ENCODE measurements at places on chromosomes 16 and 17. TPM values are rescaled to one million over a fixed set of nuclear protein-coding genes. Genes with fewer than 3 reads are reported as not detected.

- no peak for DNase-seq
These were observed 144.1 kb downstream of the PITPNC1 start for GRCh38 chr17:67520916-67521774.

DNA sequence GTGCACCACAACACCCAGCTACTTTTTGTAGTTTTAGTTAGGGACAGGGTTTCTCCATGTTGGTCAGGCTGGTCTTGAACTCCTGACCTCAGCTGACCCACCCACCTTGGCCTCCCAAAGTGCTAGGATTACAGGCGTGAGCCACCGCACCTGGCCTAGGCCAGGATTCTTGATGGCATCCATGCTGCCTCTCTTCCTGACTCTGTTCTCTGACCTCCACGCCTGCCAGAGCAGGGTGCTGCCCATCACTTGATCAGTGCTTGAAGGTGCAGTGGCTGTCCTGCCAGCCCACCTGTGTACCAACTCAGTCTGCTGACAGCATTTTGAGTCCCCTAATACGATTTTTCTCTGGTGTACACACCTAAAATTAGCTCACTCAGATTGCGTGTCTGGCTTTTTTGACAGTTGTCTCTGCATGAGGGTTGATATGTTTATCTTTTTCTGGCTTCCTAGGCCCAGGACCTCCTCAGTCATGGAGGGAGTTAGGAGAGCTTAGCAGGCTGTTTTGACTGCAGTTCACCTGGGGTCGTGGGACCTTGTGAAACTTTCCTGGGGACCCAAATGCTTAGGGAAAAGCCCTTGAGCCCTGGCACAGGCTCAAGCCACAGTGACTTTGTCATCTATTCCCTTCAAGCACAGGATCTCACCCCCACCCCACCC, 5.9 kb downstream of the HAS3 start:
- no peak for DNase-seq

DNA sequence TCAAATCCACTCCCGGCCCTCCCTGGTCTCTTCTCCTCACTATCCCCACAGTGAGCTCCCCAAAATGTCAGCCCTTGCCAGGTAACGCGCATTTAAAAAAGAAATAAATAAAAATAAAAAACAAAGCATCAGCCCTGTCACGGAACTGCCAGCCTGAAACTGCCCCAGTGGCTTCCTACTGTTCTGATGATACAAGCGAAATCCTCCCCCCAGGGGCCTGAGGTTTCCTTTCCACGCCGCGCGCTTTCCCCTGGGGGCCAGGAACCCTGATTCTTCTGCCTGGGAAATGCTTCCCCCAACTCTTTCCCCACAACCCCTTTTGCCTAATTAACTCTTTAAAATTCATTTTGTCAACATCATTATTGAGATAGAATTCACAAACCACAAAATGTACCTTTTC, 12.2 kb upstream of the RPH3AL start:
- DNase-seq: no peak

DNA sequence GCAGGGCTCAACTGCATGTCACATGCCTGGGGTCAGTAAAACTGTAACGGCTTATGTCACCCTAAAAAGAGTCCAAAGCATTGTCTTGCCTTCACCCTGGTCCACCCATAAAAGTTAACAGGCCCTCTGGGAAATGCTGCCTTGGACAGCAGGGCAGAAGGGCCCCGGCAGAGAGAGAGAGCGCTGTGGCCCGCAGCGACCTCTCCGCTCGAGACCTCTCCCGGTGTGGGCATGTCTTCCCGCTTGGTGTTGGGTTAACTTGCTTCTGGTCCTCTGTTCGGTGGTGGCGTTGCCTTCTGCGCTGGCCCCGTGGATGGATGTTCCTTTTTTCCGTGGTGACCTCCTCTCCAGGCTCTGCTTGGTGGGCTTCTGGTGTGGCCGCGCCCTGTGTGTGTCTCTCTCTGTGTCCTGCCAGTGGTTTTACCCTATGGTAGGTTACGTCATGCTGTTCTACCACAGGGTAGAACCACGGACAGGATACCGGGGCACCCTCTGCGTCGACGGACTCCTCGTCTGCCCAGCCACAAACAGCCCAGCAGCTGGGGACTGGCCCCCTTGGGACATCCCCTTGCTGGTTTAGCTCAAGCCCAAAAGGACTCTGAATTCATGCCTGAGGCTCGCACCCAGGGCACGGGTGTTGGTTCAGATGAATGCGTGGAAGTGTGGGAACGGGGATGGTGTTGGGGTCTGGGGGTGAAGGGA, 18.3 kb upstream of the CLEC18A start:
- DNase-seq: no peak

GRCh38 chr17:46783031-46783593, 35.4 kb downstream of the WNT3 start:
- peak; percentile 64 for DNase-seq

GRCh38 chr16:69465881-69466280, 41.5 kb downstream of the CYB5B start:
- DNase-seq: no peak

DNA sequence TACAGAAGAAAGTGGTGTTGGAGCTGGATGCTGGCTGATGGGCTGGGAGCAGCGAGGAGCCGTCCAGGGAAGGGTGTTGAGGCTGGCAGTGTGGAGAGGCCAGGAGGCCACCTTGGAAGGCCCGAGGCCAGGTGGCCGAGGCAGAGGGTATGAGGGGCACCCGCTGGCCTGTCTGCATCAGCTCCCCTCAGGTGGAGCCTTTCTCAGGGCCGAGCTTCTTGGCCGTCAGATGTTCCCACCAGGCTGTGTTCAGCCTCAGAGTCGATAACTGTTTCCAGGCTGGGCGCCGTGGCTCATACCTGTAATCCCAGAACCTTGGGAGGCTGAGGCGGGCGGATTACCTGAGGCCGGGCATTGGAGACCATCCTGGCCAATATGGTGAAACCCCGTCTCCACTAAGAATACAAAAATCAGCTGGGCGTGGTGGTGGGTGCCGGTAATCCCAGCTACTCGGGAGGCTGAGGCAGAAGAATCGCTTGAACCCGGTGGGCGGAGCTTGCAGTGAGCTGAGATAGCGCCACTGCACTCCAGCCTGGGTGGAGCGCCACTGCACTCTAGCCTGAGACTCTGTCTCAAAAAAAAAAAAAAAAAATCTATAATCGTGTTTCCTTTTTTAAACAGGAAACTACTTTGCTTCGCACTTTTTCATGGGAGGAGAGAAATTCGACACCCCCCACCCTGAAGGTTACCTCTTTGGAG, 25.3 kb downstream of the MGRN1 start:
- DNase-seq: no peak

GRCh38 chr17:71798701-71799100, 322.1 kb upstream of the SOX9 start:
- no peak for DNase-seq

- DNase-seq: no peak
These were observed 12.0 kb downstream of the AP1G1 start for GRCh38 chr16:71796501-71797097.

DNA sequence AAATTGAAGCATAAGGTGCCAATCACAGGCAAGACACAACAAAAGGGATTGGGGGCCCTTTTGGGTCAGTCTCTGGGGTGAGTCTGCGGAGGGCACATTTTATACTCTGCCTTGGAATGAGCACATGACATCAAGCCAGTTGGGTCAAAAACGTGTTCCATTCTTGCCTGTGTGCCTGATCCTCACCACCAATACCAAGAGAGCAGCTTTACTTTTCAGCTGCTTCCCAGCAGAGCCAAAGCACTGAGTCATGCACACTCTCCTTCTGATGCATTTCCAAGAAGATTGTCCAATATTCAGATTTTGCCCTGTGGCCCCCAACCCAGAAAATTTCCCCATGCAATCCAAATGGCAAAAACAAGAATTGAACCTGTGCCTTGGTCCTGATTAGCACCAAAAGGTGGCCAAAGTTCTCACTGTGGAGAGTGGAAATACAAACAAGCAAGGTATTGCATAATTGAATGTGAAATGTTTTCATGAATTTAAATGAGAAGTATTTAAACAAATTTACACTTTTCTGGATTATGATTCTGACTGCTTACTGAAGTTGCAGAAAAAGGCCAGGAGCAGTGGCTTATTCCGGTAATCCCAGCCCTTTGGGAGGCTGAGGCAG, 217.8 kb upstream of the SOX9 start:
- DNase-seq: no peak

GRCh38 chr17:38617074-38617860, 11.5 kb upstream of the SRCIN1 start:
- no peak for DNase-seq

DNA sequence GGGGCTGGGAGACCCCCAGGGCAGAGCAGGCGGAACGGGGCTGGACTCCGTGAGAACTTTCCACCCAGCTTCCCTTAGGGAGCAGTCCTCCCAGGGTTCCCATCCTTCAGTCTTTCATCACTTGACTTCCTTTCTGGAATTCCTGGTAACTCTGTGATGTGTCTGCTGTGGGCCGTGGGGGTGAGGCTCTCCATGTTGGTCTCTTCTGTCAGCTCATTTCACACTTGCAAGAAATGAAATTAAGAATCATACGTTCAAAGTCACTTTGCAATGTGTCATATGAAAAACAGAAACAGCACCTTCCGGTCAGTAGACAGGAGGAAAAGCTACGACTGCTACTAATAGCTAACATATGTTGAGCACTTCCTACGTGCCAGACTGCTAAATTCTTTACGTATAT, 5.4 kb upstream of the BBS2 start:
- DNase-seq: no peak

- no peak for DNase-seq
These were observed 85.4 kb upstream of the CLEC18A start for GRCh38 chr16:69865701-69866100.

DNA sequence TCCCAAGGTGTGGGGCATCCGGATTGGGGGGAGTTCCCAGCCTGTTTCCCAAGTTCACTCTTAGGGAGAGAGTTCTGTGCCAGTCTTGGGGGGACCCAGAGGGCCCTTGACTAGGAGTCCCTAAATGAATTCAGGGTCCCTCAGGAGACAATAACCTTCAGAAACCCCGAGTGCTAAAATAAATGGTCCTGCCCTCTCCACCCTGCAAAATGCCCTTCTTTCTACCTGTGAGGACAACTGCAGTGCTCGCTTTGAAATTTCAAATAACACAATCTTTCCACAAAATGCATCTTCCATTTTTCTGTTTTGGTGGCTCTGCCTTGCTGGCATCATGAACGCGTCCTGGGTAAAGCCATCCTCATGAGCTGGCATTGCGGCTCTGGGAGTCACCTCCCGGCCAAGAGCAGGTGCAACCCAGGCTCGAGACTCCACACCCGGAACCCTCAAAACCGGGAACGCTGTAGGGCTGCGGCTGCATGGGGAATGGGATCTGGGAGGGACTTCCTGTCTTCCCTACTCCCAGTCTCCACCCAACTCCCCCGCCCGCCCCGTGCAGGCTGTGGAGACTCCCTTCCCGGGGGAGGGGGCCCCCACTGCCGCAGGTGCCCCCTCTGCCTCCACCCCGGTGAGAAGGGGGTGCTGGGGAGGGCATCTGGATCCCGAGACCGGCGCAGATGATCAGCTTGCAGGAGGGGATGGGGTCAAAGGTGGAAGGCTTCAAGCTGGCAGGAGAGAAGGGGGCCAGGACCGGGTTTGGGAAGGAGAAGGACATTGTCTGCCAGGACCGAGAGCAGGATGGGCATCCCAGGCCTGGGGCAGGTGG, at the start of gene ZNF205:
ZNF205 (plus strand) TSS at position 529 of the 823 bp plus-strand sequence. CDS start 845 bp downstream, outside the sequence.
- DNase-seq: peak; percentile 86

DNA sequence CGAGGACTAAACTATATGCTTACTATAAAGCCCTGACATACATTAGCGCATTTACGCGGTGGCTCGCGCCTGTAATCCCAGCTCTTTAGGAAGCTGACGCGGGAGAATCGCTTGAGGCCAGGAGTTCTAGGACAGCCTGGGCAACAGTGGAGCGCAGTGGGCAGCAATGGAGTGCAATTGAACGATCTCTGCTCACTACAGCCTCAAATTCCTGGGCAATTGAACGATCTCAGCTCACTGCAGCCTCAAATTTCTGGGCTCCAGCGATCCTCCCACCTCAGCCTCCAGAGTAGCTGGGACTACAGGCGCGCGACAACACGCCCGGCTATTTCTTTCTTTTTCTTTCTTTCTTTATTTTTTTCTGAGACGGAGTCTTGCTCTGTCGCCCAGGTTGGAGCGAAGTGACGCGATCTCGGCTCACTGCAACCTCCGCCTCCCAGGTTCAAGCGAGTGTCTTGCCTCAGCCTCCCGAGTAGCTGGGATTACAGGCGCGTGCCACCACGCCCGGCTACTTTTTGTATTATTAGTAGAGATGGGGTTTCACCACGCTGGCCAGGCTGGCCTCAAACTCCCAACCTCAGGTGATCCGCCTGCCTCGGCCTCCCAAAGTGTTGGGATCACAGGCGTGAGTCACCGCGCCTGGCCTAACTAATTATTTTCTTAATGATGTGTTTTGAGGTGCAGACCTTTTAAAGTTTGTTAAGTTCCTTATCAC, 506 bp upstream of the COG7 start:
- DNase-seq: no peak

GRCh38 chr16:3256866-3257465, 533 bp upstream of the MEFV start:
- DNase-seq: no peak

GRCh38 chr16:69448470-69449193, 24.2 kb downstream of the CYB5B start:
- peak; percentile 22 for DNase-seq

- DNase-seq: no peak
These were observed 30.5 kb downstream of the PEMT start for GRCh38 chr17:17560975-17561374.

GRCh38 chr16:79690159-79690558, 89.6 kb upstream of the MAF start:
- no peak for DNase-seq

DNA sequence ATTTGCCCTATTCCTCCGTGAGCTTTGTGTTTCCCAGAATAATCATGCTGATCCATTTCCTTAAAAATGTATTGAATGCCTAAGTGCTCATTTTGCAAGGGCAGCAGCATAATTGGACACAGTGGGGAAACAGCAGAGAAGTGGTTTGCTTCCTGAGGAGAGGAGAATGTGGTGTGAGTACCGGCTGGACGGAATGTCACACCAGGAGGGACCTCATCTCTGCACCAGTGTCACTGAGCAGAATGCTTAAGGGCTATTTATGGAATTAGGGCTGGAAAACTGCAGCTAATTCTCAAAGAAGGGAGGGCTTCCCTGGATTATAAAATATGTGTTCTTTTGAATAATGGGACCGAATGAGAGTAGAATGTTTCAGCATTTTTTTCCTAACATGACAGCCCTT, 1100.6 kb upstream of the RBFOX1 start:
- DNase-seq: no peak

- DNase-seq: peak; percentile 96
These were observed at the start of gene BPTF for GRCh38 chr17:67824735-67825626. Gene BPTF, plus strand, starts transcription at chr17:67825503. Its CDS starts 222 bp downstream, at chr17:67825725.

DNA sequence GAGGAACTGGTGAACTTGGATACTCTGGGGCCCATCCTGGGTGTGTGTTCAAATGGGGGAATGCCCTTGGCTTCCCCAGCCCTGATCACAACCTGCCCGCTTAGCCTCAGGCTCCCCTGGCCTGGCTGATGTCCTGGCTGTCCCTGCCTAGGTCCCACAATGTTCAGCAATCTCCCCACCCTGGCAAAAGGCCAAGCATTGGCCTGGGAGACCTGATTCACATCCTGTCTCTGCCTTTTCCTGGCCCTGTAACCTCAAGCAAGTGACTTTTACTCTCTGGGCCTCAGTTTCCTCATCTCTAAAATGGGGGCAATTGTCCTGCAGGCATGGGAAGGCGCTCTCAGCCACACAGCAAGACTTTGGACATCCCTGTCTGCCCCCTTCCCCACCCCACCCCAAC, 14.4 kb downstream of the CPNE2 start:
- DNase-seq: no peak

Gene KRT33A
- not detected for total RNA-seq

Gene TMEM170A
- 46.7 TPM for total RNA-seq

Gene PYDC1
- not detected for total RNA-seq

Gene HOXB4
- total RNA-seq: 4.5 TPM

Gene HOXB2
- total RNA-seq: 0.93 TPM

Gene BCO1
- 4.5 TPM for total RNA-seq

Gene EVI2A
- 4.0 TPM for total RNA-seq

Data from mucosa of descending colon (tissue), 3 donors.